ENCODE measurements at places on chromosomes 5 and 9.
A peak's percentile ranks its signal among the peaks of the same experiment; 100 is the strongest.

- H3K27me3 ChIP-seq, result peaks cover 5% of the 10 kb centered on the region
- DNase-seq, result no peak
- H3K27ac ChIP-seq, result no peak overlapping the region
- no peaks in the 10 kb centered on the region for H3K36me3 ChIP-seq
Measured at GRCh38 chr9:20065046-20065445, 276.2 kb upstream of the SLC24A2 start.

DNA sequence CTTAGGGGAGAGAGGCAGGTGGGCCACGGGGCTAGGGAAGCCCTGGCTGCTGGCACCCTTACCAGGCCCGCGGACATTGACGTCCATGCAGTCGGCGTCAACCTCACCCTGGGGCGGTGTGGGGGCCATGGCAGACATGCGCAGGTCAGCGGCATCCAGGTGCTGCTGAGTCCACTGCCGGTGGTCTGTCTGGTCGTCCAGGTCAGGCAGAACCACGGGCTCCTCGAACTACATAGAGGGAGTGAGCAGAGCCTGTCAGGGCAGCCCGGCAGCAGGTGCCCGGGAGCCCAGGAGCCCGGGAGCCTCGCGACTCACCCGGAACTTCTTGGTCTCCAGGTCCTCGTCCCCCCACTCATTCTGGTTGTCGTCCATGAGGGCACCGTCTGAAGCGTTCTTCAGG lies 18.8 kb upstream of the SEC16A start:
- no peak overlapping the region for H3K27ac ChIP-seq
- H3K27me3 ChIP-seq, result no peaks in the 10 kb centered on the region
- H3K4me1 ChIP-seq, result no peaks in the 10 kb centered on the region
- peaks cover 79% of the 10 kb centered on the region for H3K36me3 ChIP-seq

DNA sequence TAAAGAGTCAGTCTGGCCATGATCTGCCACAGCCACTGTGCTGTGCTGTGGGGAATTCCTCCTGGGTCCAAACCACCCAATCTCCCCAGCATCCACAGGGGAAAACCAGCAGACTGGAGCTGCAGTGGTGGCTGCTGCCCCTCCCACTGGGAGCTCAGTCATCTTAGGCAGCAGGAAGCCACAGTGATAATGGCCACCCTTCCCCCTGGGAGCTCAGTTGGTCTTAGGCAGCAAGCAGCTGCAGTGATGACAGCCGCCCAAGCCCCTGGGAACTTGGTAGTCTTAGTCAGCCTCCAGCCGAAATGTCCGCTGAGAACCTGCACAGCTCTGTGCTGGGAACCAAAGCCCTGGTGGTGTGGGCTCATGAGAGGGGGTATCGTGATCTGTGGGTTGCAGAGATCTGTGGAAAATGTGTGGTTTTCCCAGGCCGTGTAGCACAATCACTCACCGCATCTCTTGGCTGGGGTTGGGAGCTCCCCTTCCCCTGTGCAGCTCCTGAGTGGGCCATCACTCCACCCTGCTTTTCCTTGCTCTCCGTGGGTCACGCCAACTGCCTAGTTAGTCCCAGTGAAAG lies 38.4 kb upstream of the SMIM15 start:
- H3K27me3 ChIP-seq, result no peaks in the 10 kb centered on the region
- no peak overlapping the region for H3K4me3 ChIP-seq
- DNase-seq, result peak; percentile 26

DNA sequence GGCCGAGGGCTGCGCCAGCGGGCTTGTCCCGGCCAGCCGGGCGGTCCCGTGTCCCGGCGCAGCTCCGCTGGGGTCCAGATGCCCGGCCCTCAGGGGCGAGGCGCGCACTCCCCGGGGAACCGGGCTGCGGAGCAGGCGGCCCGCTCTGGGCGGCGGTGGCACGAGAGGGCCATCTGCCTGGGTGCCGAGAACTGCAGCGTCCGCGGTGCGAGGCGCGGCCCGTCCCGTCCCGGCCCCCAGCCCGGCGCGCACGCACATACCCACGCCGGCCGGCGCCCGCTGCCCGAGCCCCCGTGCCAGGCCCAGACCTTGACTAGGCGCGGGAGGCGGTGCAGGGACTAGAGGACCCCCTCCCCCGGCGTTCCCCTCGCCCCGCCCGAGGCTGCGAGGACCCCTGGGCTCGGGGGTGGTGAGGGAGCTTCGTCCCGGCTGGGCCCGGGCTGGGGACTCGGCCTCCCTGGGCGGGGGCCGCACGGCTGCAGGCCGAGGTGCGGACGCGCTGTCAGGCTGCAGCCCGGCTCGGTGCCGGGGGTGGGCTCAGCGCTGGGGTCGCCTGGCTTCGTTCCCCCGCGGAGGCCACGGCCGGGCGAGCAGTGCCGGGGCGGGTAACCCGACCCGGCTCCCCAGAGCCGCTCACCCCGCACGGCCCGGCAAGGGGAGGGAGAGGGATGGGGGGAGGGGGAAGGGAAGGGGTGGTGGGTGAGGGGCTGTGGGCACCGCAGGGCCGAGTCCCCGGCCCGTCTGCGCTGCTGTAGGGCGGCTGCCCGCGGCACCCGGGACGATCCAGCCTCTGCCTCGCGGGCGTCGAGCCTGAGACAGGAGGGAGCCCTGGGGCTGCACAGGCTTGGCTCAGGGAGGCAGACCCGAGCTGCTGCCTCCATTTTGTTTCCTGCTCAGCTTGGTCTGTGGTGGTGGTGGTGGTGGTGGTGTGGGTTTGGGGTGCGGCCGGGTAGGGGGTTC lies 1.2 kb upstream of the NSD1 start:
- DNase-seq, result no peak
- H3K4me3 ChIP-seq, result no peak overlapping the region
- H3K4me1 ChIP-seq, result peaks cover 20% of the 10 kb centered on the region
